ENCODE measurements at places on chromosomes 4 and X.

- no peak for DNase-seq
Measured at GRCh38 chrX:52261125-52261462, 76.4 kb downstream of the MAGED4 start.

- no peak for DNase-seq
Measured at GRCh38 chr4:155543126-155543765, 123.4 kb upstream of the GUCY1A1 start.

GRCh38 chr4:108029731-108030130, 40.0 kb downstream of the HADH start:
- no peak for DNase-seq

GRCh38 chr4:98446499-98447375, 185.6 kb downstream of the RAP1GDS1 start:
- no peak for DNase-seq

GRCh38 chr4:189036906-189037305, 897.7 kb downstream of the TRIML1 start:
- DNase-seq, result no peak

- DNase-seq, result no peak
Measured at GRCh38 chr4:38615847-38616246, 48.2 kb upstream of the KLF3 start.

DNA sequence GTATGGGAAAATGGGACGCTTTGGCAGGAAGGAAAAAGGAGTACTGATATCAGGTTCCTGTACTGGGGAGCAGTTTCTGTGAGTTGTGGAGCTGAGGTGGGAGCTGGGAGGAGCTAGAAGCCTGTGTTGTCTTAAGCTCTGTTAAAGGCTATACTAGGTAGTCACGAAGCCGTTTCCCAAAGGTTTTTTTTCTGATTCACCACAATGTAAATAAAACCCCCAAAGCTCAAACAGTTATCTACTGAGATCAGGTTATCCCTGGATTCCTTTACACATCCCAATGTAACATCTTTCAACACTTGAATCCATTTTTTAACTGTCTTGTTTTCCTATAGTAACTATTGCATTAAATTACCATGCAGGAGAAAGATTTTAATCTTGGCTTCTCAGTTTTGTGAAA, 297.4 kb upstream of the SFRP2 start:
- no peak for DNase-seq

GRCh38 chrX:71627588-71628404, 9.5 kb upstream of the CXCR3 start:
- no peak for DNase-seq

DNA sequence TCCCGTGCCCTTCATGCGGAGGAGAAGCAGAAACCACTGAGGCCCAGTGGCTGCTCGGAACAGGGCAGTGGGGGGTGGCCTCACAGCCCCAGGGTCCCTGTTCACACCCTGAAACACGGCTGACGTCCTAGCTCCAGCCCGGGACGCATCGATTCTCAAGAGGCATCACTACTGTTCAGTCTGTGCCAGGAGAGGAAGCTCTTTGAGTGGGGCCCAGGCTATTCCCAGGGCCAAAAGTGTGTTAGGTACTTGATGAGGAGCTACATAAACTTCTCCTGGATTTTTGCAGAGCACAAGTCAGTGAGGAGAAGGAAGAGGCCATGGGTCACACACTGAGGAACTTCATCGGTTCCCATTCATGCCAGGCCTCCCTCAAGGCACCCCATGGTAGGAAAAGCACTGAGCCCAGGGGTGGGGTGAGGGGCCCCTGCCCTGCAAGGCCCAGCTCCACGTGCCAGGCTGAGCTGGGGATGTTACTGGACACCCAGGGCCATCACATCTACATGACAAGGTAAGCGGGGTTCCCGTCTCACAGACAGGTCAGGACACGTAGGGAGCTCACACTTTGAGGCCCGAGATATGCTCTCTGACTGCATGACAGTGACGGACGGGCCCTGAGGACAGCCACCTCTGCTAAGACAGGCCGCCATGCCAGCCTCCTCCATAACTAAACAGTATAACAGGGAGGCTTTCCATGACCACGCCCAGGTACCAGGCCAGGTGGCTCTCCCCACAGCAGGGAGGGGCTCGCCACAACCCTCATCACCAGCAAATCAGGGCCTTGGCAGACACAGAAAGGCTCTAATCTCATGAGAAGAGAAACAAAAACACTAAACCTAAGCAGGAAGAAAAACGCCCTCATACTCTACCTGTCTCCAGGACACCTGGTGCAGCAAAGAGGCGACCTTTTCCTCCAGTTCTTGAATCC, 12.4 kb downstream of the TNIP2 start:
- DNase-seq, result no peak

DNA sequence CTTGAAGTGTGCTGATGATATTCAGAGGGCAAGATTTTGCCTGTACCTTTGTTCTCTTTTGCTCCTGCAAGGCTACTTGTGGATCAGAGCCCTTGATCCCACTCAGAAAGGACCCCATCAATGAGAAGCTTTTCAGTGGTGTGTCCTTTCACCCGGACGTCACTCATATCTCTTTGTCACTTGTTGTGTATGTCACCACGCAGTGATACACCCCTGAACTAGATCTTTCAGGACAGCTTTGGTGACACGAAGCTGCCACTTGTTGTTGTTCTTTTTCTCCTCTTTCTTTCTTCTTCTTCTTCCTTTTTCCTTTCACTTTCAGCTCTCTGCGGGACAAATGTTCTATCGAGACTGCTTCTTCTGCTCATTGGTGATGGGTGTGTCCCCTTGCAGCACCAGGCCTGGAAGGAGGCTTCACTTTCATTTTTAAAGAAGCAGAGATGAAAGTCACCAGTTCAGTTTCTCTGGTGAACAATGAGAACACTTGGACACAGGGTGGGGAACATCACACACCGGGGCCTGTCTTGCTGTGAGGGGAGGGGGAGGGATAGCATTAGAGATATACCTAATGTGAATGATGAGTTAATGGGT, 83.6 kb downstream of the NBDY start:
- no peak for DNase-seq

DNA sequence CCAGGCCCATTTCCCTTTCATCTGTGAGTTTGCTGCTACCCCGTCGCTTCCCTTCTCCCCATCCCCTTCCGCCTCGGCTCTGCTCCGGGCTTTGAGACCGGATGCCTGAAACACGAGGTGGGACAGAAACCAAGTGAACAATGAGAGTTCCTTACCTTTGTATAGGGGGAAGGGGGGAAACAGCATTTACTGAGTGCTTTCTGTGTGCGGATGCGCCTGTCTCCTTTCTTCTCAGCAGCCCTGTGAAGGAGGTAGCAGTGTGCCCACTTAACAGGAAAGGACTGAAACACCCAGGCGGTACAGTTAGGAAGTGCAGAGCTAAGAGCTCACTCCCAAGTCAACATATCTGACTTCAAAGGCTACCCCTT, 43.2 kb upstream of the TMSB15B start:
- DNase-seq, result no peak

DNA sequence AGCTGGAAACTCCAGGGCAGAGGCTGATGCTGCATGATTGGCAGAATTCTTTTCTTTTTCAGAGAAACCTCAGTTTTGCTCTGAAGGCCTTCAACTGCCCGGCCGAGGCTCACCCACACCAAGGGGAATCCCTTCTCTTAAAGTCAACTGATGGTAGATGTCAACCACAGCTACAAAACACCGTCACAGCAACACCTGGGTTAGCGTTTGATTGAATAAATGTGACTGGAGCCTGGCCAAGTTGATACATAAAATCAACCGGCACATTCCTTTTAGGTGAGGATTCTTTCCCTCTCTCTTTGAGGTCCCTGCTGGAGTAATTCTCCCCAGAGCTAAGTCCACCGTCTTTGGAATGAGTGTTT, 15.2 kb upstream of the KIAA0232 start:
- no peak for DNase-seq

DNA sequence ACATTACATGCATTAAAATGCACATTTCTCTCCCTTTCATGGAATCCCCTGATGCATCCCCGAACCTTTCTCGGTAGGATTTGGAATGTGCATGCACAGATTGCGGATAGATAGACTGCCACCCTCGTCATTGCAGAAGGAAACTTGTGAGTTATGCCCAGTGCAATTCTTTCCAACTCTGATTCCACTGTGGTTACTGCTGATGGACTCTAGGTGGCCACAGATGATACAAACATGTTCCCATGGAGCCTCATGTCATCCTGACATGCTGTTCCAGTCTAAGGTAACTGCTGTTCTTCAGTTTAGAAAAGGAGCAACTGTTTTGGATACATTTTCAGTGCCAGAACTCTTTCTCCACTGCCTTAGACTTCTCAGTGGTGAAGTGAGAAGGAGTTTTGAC, 9.1 kb upstream of the VCX3B start:
- DNase-seq, result no peak

GRCh38 chr4:131309628-131310027, 1839.5 kb upstream of the PCDH10 start:
- DNase-seq, result no peak

- DNase-seq, result no peak
Measured at GRCh38 chrX:20056704-20057103, 60.0 kb downstream of the MAP7D2 start.

DNA sequence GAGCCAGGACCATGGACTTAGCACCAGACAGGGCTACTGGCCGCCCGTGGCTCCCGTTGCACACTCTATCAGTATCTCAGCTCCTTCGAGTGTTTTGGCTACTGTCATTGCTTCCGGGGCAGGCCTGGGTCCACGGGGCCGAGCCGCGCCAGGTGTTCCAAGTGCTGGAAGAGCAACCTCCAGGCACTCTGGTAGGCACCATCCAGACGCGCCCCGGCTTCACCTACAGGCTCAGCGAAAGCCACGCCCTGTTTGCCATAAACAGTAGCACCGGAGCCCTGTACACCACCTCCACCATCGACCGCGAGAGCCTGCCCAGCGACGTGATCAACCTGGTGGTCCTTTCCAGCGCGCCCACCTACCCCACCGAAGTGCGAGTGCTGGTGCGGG, 1.6 kb downstream of the FAT4 start:
- no peak for DNase-seq

GRCh38 chrX:29466456-29466855, 748.9 kb upstream of the MAGEB2 start:
- DNase-seq, result no peak

DNA sequence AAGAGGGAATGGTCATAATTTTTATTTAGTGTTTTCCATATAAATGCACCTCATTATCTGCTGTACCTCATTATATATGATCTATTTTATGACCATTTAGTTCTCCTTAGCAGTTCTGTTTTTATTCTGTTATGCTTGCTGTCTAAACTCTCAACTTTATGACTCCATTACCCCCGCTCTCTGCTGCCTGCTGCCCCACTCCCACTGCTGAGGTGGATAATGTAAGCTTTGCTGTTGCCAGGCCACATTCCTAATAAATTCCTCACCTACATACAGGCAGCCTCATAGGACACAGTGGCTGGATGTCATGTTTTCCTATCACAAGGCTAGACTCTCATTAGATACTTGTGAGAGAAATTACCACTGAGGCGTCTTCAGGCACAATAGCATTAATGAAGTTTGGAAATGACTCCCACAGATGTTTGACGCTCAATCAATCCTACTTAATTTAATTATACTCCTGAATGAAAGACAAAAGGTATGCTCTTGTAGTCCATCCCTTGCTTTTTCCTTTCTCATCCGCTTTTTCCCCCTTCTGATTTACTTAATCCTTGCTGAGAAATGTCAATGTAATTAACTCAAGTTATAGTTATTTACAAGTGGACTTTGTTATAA, 497.5 kb upstream of the IGFBP7 start:
- no peak for DNase-seq

GRCh38 chrX:21932292-21933002, 8.1 kb upstream of the SMS start:
- no peak for DNase-seq

GRCh38 chr4:103019308-103020124, at the start of gene SLC9B1:
SLC9B1 (minus strand) TSS chr4:103019705; CDS start chr4:102991711, 27,994 bp downstream.
- DNase-seq, result no peak

DNA sequence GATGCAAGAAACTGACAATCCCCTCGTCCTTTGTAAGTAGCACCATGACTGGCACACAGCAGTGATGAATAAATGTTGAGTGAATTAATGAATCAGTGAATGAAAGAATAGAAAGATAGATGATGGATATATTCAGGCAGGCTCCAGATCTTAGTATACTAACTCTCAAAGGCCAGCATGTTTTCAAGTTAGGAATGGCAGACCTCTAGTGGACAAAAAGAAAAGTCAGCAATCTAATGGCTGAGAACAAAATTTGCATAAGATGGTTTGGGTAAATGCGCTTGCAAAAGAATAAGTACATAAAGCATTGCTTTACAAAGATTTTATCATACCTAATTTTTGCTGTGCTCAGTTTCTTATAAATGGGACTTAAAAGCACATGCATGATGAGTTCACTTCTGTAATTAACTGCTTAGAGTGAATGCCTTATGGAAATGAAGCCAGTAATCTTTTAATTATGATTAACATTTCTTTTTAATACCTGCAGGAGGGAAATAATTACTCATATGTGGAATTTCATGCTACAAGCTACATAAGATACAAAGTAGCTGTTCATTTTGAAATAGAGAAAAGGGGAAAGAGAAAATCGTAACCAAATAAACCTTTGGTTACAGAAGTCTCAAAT, 126.9 kb upstream of the GPRIN3 start:
- DNase-seq, result no peak

- no peak for DNase-seq
Measured at GRCh38 chr4:183940864-183941263, 35.8 kb downstream of the STOX2 start.

GRCh38 chr4:100494166-100494565, 23.7 kb downstream of the EMCN start:
- DNase-seq, result no peak

- DNase-seq, result no peak
Measured at GRCh38 chr4:168707205-168707604, 210.4 kb downstream of the PALLD start.

GRCh38 chr4:54852054-54852453, 194.3 kb downstream of the KIT start:
- DNase-seq, result no peak

GRCh38 chrX:73262991-73263390, 48.3 kb upstream of the NAP1L2 start:
- no peak for DNase-seq

DNA sequence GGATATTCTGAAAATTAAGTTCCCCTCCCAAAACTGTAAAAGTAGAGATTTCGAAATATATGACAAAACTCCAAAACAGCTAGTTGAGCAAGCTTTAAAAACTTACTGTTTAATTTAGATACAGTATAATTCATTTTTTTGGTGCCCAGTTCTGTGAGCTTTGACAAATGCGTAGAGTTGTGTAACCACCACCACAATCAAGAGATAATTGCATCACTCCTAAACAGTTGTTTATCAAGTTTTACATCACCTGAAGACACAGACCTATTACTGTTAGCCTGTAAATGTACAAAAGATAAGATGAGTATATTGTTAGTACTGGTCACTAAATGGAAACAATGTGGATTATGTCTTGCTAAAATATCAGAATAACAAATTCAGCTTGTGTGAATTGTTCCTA, 62.3 kb downstream of the ALG13 start:
- DNase-seq, result no peak

- DNase-seq, result no peak
Measured at GRCh38 chr4:43716721-43717395, 731.8 kb downstream of the KCTD8 start.

DNA sequence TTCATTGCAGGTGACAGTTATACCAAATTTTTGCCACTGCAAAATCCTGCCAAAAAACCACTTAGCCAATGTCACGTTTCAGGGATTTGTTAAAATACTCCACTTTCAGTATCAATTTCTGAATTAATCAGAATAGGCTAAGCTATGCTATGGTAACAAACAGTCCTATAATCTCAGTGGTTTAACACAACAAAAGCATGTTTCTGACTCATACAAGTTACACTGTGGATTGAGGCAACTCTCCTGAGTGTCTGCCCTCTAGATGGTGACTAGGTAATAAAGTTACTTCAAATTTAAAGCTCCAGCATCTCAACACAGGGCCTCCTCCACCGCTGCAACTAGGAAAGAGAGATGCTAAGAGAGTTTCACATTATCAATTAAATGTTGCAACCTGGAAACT, 23.0 kb upstream of the RADX start:
- no peak for DNase-seq

Data from SIG-M5 (cell line).